Activated CD8-positive, alpha-beta memory T cell treated with anti-CD3 and anti-CD28 coated beads, Interleukin-2, amount 10 ng/mL, durations not matched to agents 7 days and 5 days (primary cell): ENCODE measurements at places on chromosomes 13 and 19. TPM values are rescaled to one million over a fixed set of nuclear protein-coding genes. Genes with fewer than 3 reads are reported as not detected.

Gene IL27RA
- 29.7 TPM for total RNA-seq

Gene PINLYP
- 19.7 TPM for total RNA-seq

Gene LYL1
- total RNA-seq, result 0.64 TPM

Gene GPR183
- total RNA-seq, result 19.5 TPM

Gene S1PR2
- total RNA-seq, result 8.5 TPM

Gene AP1M2
- total RNA-seq, result not detected

Gene FCER2
- total RNA-seq, result not detected

Gene SHISA2
- total RNA-seq, result not detected

Gene MICU2
- total RNA-seq, result 35.1 TPM

Gene CYP4F12
- 0.19 TPM for total RNA-seq

Gene KIR3DL2
- 0.54 TPM for total RNA-seq

Gene CEACAM16
- not detected for total RNA-seq

Gene ACTMAP
- 13.7 TPM for total RNA-seq

Gene CEACAM3
- not detected for total RNA-seq
